Thoracic aorta (tissue), 2 donors: ENCODE measurements at places on chromosomes 12 and 14.

DNA sequence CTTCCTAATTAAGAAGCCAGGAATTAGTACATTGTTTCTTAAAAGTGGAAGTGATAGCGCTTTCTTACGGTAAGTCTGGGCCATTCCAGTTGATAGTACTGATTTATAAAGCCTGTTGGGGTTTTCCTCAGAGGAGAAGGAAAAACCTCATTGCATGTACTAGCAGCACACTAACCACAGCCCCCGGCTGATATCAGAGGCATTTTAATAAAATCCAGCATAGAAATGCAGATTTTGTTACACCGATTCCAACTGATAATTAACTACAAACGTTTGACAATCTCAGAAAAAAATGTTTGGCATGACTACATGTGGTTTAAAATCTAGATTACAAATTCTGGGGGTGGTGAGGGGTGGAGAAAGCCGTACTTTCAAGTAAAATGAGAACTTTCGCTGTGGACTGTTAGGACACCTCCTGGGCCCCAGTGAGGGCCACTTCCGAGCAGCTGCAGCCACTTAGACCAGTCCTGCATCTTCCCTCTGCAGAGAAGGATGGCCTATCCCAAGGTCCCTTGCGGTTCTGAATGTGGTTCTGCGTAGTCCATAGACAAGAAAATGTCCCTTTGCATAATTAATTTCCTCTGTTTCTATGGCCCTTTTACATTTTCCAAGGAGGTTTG, 374.4 kb downstream of the NUAK1 start:
- no peak for DNase-seq

DNA sequence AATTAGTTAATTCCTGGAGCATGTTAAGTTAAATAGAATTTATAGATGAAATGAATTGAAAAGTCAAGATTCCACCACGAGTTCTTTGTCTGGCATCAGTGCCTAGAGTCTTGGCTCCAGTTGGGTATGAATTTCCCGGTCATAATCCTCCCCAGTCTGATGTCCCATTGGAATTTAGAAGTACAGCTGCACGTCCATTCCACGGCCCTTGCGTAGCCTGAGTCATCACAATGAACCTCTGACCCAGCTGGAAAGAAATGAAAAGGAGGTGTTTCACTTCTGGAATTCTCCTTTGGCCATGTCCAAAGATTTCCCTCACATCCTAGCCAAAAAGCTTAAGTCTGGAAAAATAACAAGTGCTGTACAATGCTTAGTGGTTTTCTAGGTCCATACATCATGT, 122.7 kb downstream of the KICS2 start:
- DNase-seq, result no peak

- DNase-seq, result no peak
These were observed 87.6 kb upstream of the MED13L start for GRCh38 chr12:116365114-116365513.

- DNase-seq, result no peak
These were observed 371.1 kb downstream of the FSCB start for GRCh38 chr14:44135972-44136371.

GRCh38 chr14:88493392-88494185, 61.2 kb downstream of the PTPN21 start:
- DNase-seq, result no peak

- no peak for DNase-seq
These were observed 151.4 kb upstream of the DAAM1 start for GRCh38 chr14:59037086-59037485.

DNA sequence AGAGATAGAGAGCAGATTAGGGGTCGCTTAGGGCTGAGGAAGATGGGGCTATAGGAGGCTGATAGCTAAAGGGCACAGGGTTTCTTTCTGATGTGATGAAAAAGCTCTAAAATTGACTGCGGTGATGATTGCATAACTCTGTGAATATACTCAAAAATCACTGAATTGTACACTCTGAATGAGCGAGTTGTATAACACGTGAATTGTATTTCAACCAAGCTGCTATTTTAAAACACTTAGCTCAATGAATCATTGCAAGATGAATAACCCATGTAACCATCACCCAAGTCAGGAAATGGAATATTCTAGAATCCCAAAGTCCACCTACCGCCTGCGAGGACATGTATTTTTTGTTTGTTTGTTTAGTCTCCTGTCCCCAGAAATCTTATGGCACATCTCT, 60.1 kb upstream of the CCND2 start:
- no peak for DNase-seq

DNA sequence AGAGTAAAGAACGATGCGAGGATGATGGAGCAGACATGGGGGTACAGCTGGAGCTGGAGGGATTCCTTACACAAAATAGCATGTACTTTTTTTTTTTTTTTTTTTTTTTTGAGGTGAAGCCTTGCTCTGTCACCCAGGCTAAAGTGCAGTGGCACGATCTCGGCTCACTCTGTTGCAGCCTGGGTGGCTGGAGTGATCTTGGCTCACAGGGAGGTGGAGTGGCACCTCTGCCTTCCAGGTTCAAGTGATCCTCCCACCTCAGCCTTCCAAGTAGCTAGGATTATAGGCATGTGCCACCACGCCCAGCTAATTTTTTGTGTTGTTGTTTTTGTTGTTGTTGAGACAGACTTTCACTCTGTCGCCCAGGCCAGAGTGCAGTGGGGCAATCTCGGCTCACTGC, 5.1 kb upstream of the RASAL1 start:
- no peak for DNase-seq
